ELF-1 (cell line): ENCODE measurements at places on chromosomes 2 and 18.

- DNase-seq = no peak
Observed at GRCh38 chr2:215712871-215713790, 277.3 kb upstream of the FN1 start.

GRCh38 chr18:75915941-75916623, 488.6 kb upstream of the SMIM21 start:
- peak; percentile 83 for DNase-seq

DNA sequence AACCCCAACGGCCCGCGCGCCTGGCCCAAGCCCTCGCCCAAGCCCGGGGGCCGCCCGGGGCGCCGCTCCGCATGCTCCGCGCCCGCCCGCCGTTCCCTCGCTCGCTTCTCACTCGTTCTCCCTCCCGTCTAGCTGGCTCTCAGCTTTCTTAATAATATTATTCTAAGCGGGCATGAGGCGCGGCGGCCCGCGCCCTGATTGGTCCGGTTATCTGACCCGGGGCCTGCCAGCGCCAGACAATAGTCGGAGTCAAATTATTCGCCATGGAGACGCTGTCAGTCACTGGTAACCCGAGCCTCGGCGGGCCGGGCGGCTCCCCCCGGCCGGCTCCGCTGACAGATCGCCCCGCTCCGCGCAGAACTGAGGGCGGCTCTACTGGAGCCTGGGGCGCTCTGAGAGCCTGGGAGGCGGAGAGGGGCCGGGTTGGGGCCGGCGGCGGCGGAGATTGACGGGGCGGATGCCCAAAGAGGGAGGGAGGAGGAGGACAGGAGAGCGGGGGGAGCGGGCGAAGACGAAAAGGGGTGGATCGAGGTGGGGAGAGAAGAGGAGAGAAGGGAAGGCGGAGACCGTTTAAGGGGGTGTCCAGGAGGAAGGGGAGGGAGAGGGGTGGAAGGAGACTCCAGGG, at the start of gene SIX2:
TSS of gene SIX2 (minus strand) at position 150 of the 625 bp plus-strand sequence. CDS start 342 bp downstream, outside the sequence.
- peak; percentile 99 for DNase-seq

GRCh38 chr2:188705191-188705590, 269.0 kb upstream of the COL3A1 start:
- no peak for DNase-seq

DNA sequence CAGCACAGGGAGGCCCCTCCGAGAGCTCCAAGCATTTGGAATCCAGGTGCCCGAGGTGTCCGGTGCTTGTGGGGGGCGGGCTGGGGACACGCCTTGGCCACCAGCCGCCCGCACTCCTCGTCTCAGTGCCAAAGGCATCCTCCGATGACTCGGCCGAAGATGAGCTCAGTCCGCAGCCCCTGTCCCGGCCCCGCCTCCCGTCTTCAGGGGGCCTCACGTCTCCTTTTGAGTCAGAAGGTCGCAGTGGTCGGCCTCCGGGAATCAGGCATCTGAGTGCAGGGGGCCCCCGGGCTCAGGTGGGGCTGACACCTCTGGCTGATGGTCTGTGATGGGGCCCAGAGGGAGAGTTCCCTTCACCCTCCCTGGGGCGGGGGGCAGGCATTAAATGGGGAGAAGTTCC, 74.8 kb downstream of the NFATC1 start:
- peak; percentile 41 for DNase-seq

DNA sequence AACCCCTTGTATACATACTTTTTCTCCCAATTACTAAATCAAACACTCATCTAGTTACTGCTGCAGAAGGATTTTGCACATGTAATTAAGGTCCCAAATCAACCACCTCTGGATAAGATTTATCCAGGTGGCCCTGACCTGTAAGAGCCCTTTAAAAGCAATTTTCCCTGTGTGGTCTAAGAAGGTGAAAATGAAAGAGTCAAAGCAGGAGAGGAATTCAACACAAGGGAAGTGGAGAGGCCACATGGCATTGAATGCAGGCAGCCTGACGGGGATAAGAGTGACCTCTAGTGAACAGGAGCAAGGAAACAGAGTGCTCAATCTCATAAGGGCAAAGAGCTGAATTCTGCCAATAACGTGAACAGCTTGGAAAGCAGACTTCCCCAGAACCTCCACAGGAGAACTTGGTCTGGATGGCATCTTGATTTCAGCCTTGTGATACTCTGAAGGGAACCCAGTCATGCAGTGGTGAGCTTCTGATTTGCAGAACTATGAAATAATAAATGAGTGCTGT, 27.2 kb downstream of the PPP3R1 start:
- peak; percentile 36 for DNase-seq

DNA sequence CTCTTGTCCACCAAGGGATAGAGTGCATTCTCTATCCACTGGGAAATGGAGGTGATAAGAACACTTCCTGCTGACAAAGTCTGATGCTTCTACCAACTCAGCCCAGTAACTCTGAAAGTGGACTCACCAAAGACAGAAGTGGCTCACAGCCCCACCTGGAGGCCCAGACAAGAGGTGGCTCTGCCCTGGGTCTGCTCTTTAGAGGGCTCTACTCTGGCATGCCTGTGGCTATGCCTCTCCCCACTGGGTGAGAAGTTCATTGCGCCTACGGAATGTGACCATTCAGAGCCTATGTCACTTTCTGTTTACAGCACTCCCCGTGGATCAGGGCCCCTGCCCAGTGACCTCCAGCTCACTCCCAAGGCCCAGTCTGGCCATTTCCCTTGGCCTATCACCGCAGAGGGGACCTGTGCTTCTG, 13.5 kb upstream of the XDH start:
- peak; percentile 36 for DNase-seq

GRCh38 chr2:30869988-30870387, 62.7 kb upstream of the CAPN13 start:
- no peak for DNase-seq

DNA sequence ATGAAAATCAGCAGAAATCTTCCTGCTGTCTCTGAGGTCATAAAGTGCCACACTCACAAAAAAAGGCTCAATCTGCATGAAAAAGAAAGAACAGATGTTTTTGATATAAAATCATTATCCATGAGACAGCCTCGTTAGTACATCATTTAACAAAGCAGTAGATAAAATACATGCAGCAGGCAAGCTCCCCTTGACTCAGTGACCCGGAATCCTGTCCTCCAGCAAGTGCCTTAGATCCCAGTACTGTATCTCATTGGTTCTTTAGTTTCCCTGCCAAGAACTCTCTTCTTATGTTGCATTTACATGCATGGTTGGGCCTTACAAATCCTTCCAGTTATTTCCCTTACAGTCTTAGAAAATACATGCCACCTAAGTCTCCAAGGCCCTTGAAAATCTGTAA, 148.9 kb upstream of the CCDC195 start:
- DNase-seq = no peak

DNA sequence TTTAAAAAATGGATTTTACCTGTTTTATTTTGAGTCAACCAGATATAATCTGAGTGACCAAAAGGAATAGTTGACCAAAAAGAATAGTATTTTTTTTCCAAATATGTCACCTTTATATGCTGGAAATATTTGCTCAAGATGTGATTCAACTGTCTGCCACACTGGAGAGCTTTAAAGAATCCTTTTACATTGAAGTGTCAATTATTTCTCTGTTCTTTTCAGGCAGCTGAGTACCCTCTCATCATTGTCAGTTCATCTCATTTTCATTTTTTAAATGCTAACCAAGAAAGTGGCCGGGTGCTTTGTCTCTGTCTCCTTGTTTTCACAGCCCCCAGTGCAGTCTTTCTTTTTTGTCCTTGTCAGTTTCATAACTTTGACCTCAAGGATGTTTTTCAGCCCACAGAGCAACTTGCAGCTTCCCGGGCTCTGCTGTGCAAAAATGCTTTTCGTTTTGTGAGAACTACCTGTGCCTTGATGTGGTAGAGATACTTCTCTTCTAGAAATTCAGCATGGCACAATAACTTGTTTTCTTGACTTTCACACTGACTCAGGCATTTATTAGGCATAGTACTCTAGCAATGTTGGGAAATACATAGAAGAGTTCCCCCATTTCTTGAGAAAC, 23.4 kb upstream of the CERS6 start:
- DNase-seq = no peak

DNA sequence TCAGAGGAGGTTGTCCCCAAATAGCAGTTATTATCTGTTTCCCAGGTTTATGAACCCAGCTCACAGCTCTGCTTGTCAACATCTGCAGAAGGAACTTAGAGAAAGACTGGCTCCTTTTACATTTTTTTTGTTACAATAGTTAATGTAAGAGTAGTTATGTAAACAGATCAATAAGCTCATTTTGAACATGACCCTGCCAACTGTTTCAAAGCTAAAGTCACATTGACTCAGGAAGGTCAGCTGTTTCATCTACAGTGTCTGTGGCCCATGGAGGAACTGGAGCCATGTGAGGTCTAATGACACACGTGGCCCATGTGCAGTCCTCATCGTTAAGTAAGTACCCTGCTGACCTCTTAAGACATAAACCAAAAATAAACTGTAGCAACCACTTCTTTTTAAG, 97.1 kb downstream of the SH3RF3 start:
- DNase-seq = no peak

GRCh38 chr18:44958040-44958439, 277.4 kb downstream of the SETBP1 start:
- DNase-seq = no peak

DNA sequence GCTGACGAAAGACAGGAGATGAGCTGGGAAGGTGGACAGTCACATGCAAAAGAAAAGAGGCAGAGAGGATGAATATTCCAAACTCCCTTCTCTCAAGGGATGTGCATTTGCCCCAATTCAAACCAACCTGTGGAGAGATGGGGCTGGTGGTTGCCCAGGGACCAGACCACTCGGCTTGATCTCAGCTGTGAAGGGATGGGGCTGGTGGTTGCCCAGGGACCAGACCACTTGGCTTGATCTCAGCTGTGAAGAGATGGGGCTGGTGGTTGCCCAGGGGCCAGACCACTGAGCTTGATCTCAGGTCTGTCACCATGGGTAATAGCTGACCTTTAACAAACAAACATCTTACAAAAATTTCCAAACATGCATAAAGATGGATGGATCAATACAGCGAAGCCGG, 42.5 kb upstream of the SALL3 start:
- no peak for DNase-seq

- no peak for DNase-seq
Observed at GRCh38 chr18:79754022-79754761, 43.5 kb upstream of the KCNG2 start.

- no peak for DNase-seq
Observed at GRCh38 chr18:58215011-58215410, 171.0 kb downstream of the NEDD4L start.

DNA sequence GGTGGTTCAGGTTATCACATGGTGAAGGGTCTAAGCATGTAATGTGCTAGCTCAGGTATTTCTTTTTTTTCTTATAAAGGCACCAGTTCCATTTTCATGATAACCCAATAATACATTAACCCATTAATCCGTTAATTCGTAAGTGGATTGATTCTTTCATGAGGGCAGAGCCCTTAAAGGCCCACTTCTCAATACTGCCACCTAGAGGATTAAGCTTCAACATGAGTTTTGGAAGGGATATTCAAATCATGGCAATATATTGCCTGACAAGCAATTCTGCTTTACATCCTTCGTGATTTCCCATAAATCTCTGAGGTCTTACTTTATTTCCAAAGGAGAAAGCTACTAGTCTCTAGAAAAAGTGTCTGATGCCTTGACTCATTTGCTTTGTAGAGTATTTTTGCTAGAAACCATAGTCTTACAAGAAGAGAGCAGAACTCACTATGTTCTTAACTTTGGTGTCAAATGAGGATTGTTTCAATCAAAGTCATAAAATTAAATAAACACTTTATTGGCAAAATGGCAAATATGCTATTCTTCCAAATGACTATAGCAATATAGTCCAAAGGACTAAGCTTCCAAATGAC, 271.3 kb downstream of the KCNS3 start:
- DNase-seq = no peak

DNA sequence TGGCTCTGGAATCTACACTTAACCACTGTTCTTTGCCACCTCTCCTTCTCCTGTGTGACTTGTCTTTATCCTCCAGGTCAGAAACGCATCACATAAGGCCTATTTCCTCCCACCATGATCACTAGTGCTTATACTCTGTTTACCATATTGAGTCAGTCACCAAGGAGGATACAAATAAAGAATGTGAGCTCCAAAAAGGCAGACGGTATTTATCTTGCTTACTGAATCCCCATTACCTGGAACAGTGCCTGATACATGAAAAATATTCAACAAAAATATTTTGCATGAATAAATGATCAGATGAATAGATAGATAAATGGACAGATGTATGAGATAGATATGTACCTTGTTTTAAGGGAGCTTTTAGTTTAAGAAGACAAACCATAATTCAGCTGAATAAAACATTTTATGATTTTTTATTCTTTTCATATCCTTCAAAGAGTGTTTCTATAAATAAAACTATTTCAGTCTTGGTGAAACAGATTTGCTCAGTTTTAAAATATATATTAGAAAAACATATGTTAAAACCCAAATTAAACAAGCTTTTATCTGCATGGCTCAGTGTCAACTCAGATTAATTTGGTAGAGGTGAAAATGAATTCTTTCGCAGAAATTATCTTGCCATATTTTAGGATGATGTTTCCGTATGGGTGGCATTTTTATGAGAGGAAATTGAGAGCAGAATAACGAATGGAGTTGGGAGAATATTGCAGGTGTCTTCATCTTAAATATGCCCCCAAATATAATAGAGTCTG, 799.9 kb downstream of the DCC start:
- no peak for DNase-seq

- no peak for DNase-seq
Observed at GRCh38 chr2:38605298-38605830, 2.6 kb upstream of the HNRNPLL start.

DNA sequence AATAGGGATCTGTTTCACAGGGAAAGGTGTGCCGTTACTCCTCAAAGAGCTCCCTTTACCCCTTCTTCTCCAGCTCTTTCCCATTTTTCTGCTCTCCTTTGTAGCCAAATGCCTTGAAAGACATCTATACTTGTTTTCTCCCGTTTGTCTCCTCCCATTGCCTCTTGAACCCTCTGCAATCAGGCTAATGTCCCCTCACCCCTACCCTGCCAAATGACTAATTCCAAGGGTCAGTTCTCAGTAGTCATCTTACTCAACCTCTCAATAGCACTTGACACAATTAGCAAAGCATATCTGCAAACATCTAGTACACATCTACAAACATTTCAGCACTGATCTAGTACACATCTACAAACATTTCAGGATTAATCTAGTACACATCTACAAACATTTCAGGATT, 12.6 kb downstream of the MRO start:
- DNase-seq = no peak

GRCh38 chr2:233079953-233080835, 20.1 kb downstream of the INPP5D start:
- no peak for DNase-seq

DNA sequence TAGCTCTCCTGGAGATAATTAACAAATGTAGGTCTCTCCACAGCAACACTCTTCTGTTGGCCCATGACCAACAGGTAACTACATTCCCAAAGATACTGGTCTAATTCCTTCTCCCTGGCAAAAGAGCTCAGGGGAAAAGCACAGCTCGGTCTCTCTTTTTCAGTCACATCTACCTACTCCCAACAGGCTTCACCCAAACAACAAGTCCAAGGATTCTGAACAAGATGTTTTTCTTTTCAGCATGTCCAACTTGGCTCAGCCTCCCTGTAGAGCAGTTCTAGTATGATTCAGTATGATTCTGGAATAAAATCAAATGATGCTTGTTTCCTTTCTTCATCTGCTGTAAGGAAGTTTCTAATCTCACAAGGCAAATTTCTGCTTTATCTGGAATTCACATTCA, 1704.8 kb upstream of the PIK3C3 start:
- DNase-seq = no peak

GRCh38 chr2:234788841-234789240, 163.0 kb upstream of the SH3BP4 start:
- DNase-seq = no peak
